ENCODE measurements at places on chromosomes 11 and 22.
A peak's percentile ranks its signal among the peaks of the same experiment; 100 is the strongest.

DNA sequence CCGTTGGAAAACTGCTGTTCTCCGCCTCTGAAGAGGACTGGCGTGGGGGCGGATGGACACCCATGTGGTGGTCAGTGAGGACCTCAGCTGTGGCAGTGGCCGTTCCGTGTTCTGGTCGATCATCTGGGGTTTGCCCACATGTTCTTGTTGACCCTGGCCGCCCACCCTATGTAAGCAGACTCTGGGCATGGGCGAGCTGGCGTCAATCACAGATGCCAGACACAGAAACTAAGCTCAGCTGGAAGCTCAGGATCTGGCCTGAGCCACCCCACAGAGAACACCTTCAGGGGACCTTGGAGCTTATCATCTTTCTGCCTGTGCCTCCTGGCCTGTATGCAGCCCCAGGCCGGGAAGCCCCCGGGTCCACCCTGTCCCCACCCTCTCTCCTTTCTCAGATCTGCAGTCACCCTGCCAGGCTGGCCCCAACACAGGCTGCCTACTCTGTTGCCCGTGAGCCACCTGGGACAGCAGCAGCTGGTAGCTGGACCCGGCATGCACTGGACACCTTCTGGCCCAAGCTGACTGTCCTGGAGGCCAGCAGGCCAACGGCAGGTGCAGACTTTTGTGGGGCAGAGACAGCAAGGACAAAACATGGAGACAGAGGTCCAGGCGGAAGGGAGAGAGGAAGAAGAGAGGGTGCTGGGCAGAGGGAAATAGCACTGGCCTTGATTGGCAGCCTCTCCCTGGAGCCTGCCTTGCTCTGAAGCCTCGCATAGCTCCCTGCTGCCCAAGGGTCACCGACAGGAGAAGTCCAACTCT lies 91.5 kb downstream of the PHF21B start:
- DNase-seq, result no peak

GRCh38 chr11:12223771-12224536 lies 113.6 kb downstream of the MICAL2 start:
- no peak for DNase-seq

DNA sequence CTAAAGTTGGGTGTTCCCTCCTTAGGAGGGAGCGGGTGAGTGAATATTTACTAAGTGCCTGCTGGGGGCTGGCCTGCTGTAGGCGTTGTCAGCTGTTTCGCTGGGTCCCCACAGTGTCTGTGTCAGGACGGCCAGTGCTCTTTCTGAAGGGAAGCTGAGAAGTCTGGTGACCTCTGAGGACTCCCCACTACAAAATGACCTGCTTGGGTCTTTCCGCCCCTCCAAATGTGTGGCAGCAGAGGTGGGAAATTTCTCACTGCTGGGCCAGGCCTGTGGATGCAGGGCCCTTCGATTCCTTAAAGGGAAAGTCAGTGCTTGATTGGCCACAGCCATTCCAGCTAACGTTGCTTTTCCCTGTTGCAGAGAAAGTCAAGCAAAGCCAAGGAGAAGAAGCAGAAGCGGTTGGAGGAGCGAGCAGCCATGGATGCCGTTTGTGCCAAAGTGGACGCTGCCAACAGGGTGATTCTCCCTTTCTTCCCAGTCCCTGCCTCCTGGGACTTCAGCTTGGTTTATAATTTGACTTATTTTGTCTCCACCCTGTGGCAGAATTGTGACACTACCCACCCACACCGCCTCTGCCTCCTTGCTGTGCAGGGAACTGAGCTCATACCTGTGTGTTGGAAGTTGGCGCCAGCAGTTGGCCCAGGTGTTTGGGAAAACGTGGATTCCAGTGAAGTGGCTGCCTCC lies 6.8 kb downstream of the NAA40 start:
- peak; percentile 5 for DNase-seq

DNA sequence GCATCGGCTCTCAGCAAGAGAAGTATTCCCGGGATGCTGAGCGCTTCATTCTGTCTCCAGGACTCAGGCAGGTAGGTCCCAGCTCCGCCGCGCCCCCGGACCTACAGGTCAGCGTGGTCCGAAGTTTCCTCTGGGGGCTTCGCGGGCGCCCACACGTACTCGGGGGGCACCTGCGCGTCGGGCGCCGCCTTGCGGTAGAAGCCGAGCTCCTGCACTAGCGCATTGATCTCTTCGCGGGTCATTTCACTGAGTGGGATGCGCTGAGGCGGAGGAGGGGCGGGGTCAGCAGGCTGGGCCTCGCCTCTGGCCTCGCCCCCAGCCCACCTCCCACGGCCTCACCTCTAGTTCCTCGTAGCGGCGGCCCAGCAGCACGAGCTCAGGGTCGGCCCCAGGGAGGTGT lies 2.5 kb downstream of the SELENOM start:
- DNase-seq, result no peak

GRCh38 chr22:35440129-35440528 lies 40.2 kb downstream of the MCM5 start:
- DNase-seq, result no peak

DNA sequence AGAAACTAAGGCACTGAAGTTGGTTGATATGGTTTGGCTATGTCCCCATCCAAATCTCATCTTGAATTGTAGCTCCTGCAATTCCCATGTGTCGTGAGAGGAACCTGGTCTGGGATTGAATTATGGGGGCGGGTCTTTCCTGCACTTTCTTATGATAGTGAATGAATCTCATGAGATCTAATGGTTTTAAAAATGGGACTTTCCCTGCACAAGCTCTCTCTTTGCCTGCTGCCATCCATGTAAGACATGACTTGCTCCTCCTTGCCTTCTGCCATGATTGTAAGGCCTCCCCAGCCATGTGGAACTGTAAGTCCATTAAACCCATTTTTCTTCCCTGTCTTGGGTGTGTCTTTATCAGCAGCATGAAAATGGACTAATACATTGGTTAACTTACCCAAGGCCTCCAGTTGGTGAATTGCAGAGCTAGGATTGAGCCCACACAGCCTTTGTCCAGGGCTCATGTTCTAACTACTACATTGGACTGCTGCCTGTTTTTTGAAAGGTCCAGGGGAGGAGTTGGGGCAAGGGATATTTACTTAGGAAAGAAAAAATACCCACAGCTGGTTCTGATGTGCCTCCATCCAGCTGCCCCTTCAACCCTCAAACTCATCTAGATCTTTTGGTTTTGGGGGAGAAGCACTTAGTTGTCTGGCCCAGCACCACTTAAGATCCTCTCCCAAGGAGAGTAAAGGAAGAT lies 107.8 kb upstream of the NAV2 start:
- no peak for DNase-seq

- no peak for DNase-seq
Measured at GRCh38 chr11:719214-720016, 13.4 kb downstream of the EPS8L2 start.

GRCh38 chr11:60874421-60875365 lies 7.4 kb downstream of the ZP1 start:
- DNase-seq, result no peak

GRCh38 chr22:36197514-36198146 lies 4.0 kb downstream of the APOL4 start:
- no peak for DNase-seq

- no peak for DNase-seq
Measured at GRCh38 chr11:30811226-30811755, 225.1 kb upstream of the MPPED2 start.

DNA sequence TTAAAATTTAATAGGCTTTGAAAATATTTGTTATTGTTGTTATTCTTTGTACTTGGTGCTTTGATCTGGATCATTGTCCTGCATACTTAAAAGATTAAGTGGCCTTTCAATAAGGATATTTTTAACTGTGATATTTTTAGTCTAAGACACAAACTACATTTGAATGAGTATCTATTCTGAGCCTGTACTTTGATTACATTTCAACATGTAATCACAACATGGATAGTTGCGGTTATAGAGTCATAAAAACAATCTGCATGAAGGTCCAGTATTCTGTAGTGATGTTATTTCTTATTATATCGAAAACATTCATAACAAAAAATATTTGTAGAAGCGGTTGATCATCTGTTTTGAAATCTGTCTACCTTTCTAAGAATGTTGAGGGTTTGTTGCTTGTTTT lies 58.6 kb downstream of the HIPK3 start:
- DNase-seq, result no peak

- DNase-seq, result no peak
Measured at GRCh38 chr11:88064097-88064705, 111.0 kb downstream of the RAB38 start.

- DNase-seq, result no peak
Measured at GRCh38 chr11:77172666-77172982, 44.6 kb downstream of the MYO7A start.

- no peak for DNase-seq
Measured at GRCh38 chr22:44314425-44315067, 1.8 kb upstream of the SHISAL1 start.

GRCh38 chr11:272931-273198 lies 5.3 kb upstream of the NLRP6 start:
- DNase-seq, result no peak
